Mesendoderm (in vitro differentiated cells): ENCODE measurements at places on chromosomes 5 and 9.

- H3K4me3 ChIP-seq: no peak overlapping the region
- H3K4me1 ChIP-seq: no peaks in the 10 kb centered on the region
- H3K36me3 ChIP-seq: no peaks in the 10 kb centered on the region
- H3K27me3 ChIP-seq: no peaks in the 10 kb centered on the region
- no peak for DNase-seq
Observed at GRCh38 chr5:122444411-122444810, 132.4 kb downstream of the SNCAIP start.

- no peak overlapping the region for H3K4me3 ChIP-seq
- no peak overlapping the region for H3K27ac ChIP-seq
- no peak for DNase-seq
- H3K4me1 ChIP-seq: no peaks in the 10 kb centered on the region
- no peaks in the 10 kb centered on the region for H3K36me3 ChIP-seq
- no peaks in the 10 kb centered on the region for H3K27me3 ChIP-seq
Observed at GRCh38 chr5:77947041-77947428, 170.9 kb upstream of the TBCA start.

GRCh38 chr9:129289883-129290282 is 111.8 kb upstream of the IER5L start:
- no peak for DNase-seq
- H3K4me3 ChIP-seq: no peak overlapping the region
- H3K4me1 ChIP-seq: no peaks in the 10 kb centered on the region
- H3K27ac ChIP-seq: no peak overlapping the region
- no peaks in the 10 kb centered on the region for H3K27me3 ChIP-seq

- no peak overlapping the region for H3K27ac ChIP-seq
- peak; percentile 54 for DNase-seq
- no peaks in the 10 kb centered on the region for H3K27me3 ChIP-seq
- no peaks in the 10 kb centered on the region for H3K36me3 ChIP-seq
- no peaks in the 10 kb centered on the region for H3K4me1 ChIP-seq
Observed at GRCh38 chr5:120817044-120817985, 353.2 kb downstream of the PRR16 start.

DNA sequence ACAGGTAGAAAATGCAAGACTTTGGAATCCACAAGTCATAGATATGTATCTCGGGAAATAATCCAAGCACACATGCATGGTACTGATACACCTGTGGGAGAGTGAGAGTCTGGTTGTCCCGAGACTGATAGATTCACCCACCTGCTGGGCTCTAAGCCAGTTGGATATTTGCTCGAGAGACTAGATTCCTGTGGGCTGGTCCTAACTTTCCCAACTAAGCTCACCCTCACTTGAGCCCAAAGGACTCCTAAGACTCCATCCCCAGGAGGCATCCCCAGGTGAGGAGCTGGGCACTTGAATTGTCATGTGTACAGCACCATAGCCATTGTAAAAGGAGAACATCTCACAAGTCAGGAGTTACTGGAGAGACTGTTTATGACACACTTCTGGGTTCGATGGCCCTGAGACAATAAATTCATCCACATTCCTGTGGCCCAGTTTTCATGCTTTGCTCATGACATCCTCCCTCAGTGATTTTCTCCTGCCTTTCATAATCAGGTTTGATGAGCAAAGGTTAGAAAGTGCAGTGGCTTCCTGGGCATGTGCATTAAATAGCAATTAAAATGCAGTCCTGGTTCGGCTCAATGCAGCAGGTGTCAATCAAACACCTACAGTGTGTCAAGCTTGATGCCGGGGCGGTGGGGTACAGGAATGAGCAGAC is 18.1 kb downstream of the SLC1A1 start:
- H3K27me3 ChIP-seq: no peaks in the 10 kb centered on the region
- peak overlapping the region; percentile 51 for H3K27ac ChIP-seq
- no peak overlapping the region for H3K4me3 ChIP-seq
- peaks cover 20% of the 10 kb centered on the region for H3K4me1 ChIP-seq

- H3K27ac ChIP-seq: no peak overlapping the region
- H3K27me3 ChIP-seq: no peaks in the 10 kb centered on the region
- DNase-seq: no peak
- H3K4me3 ChIP-seq: no peak overlapping the region
Observed at GRCh38 chr5:132469380-132470009, 21.1 kb downstream of the IRF1 start.

DNA sequence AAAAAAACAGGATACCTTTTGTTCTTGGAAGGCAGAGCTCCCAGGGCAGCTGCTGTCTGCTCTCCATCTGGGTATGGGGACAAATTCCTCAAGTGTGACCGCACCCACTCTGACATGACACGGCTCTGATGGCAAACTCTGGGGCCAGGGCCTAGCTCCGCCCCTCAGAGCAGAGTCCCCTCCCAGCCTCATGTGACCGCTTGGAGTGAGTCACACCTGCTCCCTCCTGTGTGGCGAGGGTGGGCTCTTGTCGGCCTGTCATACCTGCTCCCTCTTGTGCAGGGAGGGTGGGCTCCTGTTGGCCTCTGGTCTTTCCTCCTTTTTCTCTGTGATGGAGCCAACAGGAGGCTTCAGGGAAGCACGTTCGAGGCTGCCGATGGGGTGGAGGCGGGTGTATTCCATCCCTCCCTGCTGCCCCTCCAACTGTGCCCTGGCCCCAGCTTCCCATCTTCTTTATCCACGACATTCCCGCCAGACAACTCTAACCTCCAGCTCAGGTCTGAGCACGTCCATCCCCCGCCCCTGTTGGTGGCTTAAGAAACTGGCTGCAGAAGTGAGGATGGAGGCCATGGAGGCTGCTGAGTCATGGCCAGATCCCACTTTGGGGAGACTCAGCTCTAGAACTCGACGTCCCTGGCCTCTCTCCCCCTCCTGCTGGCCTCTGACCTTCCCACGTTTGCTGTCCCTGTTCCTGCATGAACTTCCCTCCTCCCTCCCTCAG is 65.3 kb downstream of the OLFM1 start:
- no peaks in the 10 kb centered on the region for H3K27me3 ChIP-seq
- H3K4me3 ChIP-seq: no peak overlapping the region
- peaks cover 9% of the 10 kb centered on the region for H3K4me1 ChIP-seq
- no peak overlapping the region for H3K27ac ChIP-seq
- DNase-seq: peak; percentile 95

DNA sequence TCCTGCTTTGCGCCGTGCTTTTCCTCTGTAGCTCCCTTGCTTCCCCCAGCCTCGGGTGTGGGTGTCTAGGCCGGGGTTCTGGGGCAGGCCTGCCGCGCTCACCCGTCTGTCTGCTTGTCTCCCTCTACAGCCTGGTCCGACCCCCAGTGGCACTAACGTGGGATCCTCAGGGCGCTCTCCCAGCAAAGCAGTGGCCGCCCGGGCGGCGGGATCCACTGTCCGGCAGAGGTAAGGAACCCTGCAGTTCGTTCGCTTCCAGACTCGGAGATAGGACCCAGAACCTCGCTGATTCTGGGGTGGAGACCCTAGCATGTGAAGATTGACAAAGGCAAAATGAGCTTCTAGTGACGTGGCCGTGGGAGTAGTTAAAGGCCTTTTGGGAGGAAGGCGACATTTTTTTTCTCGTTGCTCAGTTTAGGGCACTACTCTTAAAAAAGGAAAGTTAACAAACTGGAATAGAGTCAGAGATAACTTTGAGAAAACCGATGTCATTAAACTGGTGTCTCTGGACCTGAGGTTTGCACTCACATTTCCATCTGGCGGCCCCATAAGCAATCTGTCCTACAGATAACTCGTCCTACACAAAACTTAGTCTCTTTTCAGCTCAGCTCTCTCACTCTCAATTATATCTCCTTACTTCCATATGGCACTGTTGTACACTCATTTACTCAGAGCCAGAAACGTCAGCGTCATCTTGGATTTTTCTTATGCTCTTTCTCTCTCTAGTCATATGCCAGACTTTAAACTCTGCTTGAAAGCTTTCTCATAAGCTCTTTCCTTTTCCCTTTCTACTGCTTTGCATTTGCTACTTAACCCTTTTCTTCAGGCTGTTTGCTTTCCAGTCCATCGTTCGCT is 561 bp downstream of the SEC61B start:
- no peaks in the 10 kb centered on the region for H3K36me3 ChIP-seq
- peak overlapping the region; percentile 4 for H3K27ac ChIP-seq
- H3K27me3 ChIP-seq: no peaks in the 10 kb centered on the region

- H3K27ac ChIP-seq: peak overlapping the region; percentile 64
- H3K4me3 ChIP-seq: peak overlapping the region; percentile 76
- peaks cover 1% of the 10 kb centered on the region for H3K36me3 ChIP-seq
Observed at GRCh38 chr9:133477992-133478850, 678 bp downstream of the SLC2A6 start.

GRCh38 chr9:69168709-69169217 is 5.3 kb upstream of the TJP2 start:
- H3K27ac ChIP-seq: no peak overlapping the region
- no peak overlapping the region for H3K4me3 ChIP-seq
- no peaks in the 10 kb centered on the region for H3K36me3 ChIP-seq
- no peaks in the 10 kb centered on the region for H3K27me3 ChIP-seq
- peaks cover 5% of the 10 kb centered on the region for H3K4me1 ChIP-seq
- DNase-seq: peak; percentile 79

GRCh38 chr5:15731699-15732098 is 231.7 kb downstream of the FBXL7 start:
- DNase-seq: no peak
- H3K36me3 ChIP-seq: no peaks in the 10 kb centered on the region
- H3K4me1 ChIP-seq: no peaks in the 10 kb centered on the region
- H3K27ac ChIP-seq: no peak overlapping the region
- no peaks in the 10 kb centered on the region for H3K27me3 ChIP-seq

GRCh38 chr5:113067635-113068344 is 91.2 kb downstream of the DCP2 start:
- no peak overlapping the region for H3K27ac ChIP-seq
- H3K27me3 ChIP-seq: no peaks in the 10 kb centered on the region
- peaks cover 16% of the 10 kb centered on the region for H3K36me3 ChIP-seq
- H3K4me3 ChIP-seq: no peak overlapping the region

GRCh38 chr9:68727636-68728035 is 22.6 kb downstream of the PIP5K1B start:
- no peak for DNase-seq
- no peak overlapping the region for H3K4me3 ChIP-seq
- H3K36me3 ChIP-seq: no peaks in the 10 kb centered on the region

DNA sequence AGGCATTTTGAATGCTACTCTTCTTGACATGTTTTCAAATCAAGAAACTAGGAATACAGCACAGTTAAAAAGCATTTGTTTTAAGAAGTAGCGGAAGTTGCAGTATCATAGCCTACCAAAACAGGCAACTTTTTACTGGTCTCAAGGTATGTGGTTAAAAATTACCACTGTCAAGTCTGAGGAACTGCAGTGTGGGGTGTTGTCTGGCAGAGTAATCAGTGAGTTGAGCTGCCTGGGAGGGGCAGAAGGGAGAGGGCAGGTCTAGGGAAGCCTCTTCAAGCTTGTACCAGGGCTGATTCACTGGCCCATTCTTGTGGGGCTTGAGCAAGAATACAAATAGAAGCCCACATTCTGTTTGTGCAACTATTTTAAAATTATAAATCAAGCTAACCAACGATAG is 42.4 kb upstream of the SV2C start:
- no peaks in the 10 kb centered on the region for H3K27me3 ChIP-seq
- H3K4me3 ChIP-seq: no peak overlapping the region
- no peak overlapping the region for H3K27ac ChIP-seq
- H3K36me3 ChIP-seq: no peaks in the 10 kb centered on the region

DNA sequence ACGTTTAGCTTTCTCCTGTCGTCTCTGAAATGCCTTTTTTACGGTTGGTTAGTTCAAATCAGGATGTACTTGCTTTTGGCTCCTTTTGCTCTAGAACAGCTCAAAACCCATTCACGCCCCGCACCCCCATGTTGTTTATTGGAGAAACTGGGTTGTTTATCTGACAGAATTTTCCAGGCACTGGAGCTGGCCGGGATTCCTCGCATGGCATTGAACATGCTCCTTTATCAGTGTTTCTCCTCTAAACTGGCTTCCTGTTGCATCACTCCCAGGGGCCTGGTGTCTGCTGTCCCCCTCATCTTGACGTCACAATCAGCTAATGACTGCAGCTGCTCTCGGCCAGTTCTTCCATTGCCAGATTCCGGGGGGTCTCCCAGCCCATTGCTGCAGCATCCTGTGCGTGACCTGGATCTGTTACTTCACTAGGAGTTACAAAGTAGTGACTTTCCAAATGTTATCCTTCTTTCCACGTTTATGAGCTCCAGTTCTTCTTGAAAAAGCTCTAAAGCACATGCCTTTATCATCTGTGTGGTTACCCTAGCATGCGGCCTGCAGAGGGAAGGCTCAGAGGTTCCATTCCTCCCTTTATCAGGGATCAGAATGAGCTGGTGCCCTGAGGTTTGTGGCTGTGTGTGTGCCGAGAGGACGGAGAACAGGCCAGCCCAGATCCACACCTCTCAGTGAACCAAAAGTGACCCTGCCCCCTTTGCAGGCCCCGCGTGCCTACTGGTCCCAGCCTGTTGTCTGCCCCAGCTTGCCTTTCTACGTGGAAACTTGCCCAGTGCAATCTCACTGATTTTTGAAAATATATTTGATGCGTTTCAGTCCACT is 27.5 kb downstream of the FAM163B start:
- DNase-seq: peak; percentile 75
- peaks cover 10% of the 10 kb centered on the region for H3K4me1 ChIP-seq
- no peak overlapping the region for H3K4me3 ChIP-seq

- DNase-seq: no peak
- H3K27ac ChIP-seq: no peak overlapping the region
- H3K27me3 ChIP-seq: no peaks in the 10 kb centered on the region
- no peaks in the 10 kb centered on the region for H3K36me3 ChIP-seq
- H3K4me3 ChIP-seq: no peak overlapping the region
Observed at GRCh38 chr9:79813258-79813638, 241.5 kb downstream of the TLE4 start.

DNA sequence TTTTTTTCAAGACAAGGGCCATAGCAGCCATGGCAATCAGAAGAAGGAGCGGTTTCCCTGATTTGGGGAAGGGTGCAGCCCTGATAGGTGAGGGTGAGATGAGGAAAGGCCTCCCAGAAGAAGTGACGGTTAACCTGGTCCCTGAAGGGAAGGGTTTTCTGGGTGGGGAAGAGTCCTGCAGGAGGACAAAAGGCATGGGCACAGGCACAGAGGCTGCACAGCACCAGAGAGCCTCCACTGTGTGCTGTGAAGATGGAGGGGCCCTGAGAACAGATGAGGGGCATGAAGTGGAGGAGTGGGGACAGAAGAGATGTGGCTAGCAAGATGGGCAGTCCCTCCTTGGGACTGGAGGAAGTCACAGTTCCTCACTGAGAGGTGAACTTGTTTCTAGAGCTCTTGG is 46.3 kb upstream of the CXCL14 start:
- DNase-seq: no peak
- H3K27ac ChIP-seq: no peak overlapping the region
- no peak overlapping the region for H3K4me3 ChIP-seq
- no peaks in the 10 kb centered on the region for H3K36me3 ChIP-seq

- no peak overlapping the region for H3K4me3 ChIP-seq
- H3K27ac ChIP-seq: no peak overlapping the region
- no peaks in the 10 kb centered on the region for H3K36me3 ChIP-seq
- DNase-seq: no peak
- no peaks in the 10 kb centered on the region for H3K4me1 ChIP-seq
Observed at GRCh38 chr9:94112716-94113465, 28.6 kb downstream of the PTPDC1 start.

DNA sequence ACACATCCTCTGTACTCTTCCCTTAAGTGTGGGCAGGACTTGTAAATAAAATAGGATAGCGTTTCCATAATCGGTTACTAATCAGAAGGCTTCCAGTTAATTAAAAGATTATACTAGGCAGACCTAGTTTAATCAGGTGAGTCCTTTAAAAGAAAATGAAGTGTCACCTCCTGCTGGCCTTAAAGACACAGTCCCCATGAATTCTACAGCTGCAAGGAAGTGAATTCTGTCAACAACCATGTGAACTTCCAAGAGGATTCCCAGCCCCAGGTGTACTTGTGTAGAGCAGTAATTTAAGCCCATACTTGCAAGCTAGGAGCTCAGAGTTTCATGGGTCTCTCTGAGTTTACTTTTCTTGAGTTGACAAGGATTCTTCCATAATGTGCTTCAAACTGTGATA is 918.3 kb downstream of the DTWD2 start:
- no peaks in the 10 kb centered on the region for H3K27me3 ChIP-seq
- no peak overlapping the region for H3K27ac ChIP-seq
- no peaks in the 10 kb centered on the region for H3K4me1 ChIP-seq
- H3K36me3 ChIP-seq: no peaks in the 10 kb centered on the region
